ENCODE measurements at places on chromosomes 2 and 18.

- DNase-seq: no peak
Observed at GRCh38 chr2:166239548-166239947, 111.7 kb upstream of the SCN1A start.

- no peak for DNase-seq
Observed at GRCh38 chr2:153470867-153471266, 7.7 kb downstream of the RPRM start.

GRCh38 chr2:29394311-29394980 is 279.2 kb downstream of the CLIP4 start:
- no peak for DNase-seq

GRCh38 chr2:154709215-154709614 is 10.7 kb downstream of the KCNJ3 start:
- DNase-seq: no peak

DNA sequence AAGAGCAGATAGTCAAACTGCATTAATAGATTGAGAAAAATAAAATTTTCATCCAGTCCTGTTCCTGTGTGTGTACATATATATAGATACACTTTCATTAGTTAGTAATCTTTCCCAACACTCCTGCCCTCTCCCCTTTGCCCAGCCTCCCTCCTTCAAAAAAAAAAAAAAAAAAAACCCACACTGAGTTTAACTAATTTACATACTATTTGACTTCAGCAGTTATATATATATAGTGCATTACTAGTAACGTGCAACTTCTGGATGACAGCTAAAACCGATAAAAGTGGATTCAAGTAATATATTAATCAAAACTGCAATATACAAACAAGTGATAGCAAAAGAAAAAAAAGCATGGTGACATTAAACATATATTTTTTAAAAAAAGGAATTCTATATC is 1.4 kb downstream of the FIGN start:
- no peak for DNase-seq

DNA sequence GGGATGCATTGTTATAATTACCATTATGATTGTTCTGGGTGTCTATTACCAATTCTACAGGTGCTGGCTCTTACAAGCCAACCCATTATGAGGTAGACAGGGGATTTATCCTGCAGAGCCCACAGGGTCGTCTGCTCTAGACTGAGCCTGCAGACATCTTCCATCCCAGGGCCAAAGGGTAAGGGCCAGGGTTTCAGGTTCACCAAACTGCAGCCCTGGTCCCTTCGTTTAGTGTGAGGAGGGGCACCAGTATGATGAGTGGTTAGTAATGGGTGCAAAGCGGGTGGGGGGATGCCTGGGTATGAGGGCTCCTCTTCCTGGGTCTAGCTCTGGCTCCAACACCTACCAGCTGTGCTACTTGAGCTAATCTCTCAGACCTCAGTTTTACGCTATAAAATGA is 1.2 kb upstream of the ARID5A start:
- no peak for DNase-seq

DNA sequence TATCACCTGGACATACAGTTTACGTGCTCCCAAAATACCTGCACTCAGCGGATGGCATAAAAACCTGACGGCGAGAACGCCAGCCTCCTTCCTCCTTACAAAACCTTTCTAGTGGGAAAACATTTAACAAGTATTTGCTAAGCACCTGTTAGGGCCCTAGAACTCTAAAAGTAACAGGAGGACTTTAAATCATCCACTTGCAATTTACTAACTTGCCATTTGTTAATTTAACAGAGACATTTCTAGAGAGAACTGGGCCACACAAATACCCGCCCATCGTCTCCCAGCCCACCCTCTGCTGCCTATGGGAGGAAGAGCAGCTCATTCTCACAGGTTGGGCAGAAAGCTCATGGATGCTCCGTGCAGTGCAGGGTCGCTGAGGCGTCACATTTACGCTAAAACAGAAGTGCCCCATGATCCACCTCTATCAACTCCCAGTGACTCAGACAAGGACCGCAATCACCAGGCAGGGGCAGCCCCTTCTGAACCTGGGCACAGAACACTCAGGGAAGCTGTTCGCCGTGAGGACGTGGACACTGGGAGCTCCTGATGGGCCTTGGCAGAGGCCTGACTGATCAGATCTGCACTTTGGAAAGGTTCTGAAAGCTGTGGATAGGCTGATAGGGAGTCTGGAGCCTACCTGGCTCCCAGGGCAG is 106.9 kb downstream of the HDAC4 start:
- no peak for DNase-seq

- DNase-seq: no peak
Observed at GRCh38 chr2:206098471-206098870, 12.5 kb upstream of the INO80D start.

- DNase-seq: no peak
Observed at GRCh38 chr2:40240070-40240469, 211.8 kb downstream of the SLC8A1 start.

DNA sequence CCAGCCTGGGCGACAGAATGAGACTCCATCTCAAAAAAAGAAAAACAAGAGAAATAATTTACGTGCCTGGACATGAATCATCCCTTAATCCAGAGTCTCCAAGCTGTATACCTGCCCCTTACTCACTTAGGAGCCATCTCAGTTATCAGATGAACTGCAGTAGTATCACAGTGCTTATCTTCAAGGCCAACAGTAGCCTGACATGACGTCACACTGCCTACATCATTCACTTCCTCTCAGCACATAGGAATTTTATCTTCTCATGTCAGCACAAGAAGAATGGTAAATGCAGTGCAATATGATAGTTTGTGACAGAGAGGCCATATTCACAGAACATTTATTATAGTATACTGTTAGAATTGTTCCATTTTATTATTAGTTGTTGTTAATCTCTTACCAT is 216.6 kb downstream of the SS18 start:
- DNase-seq: no peak

GRCh38 chr2:102063941-102064678 is 72.3 kb downstream of the IL1R2 start:
- peak; percentile 10 for DNase-seq

GRCh38 chr2:216559625-216560156 is 61.0 kb downstream of the RPL37A start:
- DNase-seq: no peak

DNA sequence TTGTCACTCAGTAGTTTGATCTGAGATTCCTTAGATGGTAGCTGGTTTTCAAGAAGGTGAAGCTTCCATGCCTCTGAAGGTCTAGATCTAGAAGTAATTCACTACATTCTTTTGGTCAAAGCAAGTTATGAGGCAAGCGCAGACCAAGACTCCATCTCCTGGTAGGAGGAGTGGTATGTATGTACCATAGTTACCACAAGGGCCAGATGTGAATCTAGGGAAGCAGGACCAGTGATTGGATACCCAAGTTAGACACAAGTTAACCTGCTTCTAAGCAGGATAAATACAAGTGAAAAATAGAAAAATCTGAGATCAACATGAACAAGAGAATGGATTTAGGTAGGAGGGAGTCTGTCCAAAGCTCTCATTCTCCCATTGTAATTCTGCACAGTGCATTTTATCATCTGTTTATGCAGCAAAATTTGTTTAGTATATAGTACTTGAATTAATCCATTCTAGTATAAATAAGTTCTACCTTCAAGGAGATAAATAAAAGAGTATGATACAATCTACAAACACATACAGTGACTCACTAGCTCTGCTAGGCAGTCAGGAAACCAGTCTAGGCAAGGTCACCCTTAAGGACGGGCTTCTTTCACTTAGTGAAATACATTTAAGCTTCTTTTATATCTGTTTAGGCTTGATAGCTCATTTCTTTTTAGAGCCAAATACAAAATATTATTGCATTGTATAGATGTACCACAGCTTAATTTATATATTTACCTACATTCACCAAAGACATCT is 14.2 kb upstream of the DOCK10 start:
- DNase-seq: no peak

DNA sequence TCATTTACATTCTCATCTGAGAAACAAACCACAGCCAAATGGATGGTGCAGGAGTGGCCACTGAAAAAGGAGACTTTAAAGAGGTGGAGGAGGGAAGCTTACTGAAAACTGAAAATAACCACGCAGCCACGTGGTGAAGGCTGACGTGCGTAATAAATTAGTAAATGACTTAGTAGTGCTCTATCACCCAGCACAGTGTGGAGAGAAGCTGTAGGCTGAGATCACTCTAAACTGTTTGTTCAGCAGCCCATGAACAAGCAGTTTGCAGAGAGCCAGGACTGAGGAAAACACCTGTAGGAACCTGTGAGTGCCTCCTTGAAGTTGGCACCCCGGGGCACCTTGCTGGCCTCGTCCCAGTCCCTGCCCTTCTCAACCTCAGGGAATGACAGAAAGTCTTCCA is 193.0 kb downstream of the TXNL1 start:
- DNase-seq: no peak

- no peak for DNase-seq
Observed at GRCh38 chr2:181408861-181409260, 48.3 kb upstream of the ITGA4 start.

DNA sequence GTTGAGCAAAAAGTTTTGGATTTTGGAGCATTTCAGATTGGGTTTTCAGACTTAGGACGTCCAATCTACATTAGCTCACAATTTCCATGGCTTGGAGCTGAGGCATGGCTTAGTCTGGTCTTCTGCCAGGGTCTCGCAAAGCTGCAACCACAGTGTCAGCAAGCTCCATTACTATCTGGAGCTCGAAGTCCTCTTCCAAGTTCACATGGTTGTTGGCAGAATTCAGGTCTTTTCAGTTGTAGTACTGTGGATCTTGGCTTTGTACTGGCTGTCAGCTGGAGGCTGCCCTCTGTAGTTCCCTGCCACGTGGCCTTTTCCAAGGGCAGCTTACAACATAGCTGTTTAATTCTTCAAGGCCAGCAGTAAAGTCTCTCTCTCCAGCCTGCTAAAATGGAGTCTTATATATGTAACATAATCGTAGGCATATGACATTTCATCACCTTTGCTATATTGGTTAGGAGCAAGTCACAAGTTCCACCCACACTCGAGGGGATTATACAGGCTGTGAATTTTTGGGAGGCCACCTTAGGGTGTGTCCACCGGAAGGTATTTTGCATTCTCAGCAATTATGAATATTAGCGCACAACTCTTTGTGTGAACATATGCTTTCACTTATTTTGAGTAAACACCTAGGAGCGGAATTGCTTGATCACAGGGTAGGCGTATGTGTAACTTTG is 41.5 kb upstream of the EPC2 start:
- no peak for DNase-seq

- no peak for DNase-seq
Observed at GRCh38 chr2:47950340-47951301, 44.3 kb upstream of the FBXO11 start.

DNA sequence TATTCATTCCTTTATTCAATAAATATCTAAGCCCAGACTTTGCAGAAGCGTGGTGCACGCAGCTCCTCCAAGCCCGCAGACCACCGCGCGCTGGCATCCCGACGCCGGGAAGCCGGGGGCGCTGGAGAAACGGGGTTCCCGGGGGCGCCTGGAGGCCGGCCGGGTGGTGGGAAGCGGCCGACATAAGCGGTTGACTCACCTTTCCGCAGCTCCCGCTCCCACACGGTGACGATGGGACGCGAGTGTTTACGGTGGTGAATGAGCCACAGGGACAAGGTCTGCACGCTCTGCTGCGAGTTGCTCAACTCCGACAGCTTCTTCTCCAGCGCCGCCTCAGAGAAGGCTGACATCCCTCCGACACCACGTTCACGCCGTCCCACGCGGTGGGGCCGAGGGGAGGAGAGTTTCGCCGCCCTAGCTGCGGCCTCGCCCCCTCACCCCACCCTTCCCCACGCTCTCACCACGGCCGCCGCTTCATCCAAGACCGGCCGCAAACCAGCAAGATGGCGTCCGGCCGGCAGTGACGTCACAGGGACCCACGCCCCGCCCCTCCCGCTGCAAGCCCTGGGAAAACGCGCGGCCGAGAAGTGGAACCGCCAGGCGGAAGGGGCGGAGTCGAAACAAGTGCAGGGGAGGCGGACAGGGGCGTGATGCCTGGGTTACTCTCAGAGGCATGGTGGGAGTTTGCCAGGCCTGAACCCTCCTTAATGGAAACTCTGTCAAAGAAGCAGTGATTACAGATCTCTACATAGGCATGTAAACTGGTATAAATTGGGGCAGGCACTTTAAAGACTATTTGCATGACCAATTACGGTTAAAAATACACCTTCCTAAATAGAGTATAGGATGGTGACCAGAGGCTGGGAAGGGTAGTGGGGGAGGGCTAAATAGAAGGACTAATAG is at the start of gene RPRD1A:
TSS of gene RPRD1A (minus strand) at position 505 of the 903 bp plus-strand sequence. CDS start at position 350, 155 bp downstream.
- DNase-seq: peak; percentile 97

DNA sequence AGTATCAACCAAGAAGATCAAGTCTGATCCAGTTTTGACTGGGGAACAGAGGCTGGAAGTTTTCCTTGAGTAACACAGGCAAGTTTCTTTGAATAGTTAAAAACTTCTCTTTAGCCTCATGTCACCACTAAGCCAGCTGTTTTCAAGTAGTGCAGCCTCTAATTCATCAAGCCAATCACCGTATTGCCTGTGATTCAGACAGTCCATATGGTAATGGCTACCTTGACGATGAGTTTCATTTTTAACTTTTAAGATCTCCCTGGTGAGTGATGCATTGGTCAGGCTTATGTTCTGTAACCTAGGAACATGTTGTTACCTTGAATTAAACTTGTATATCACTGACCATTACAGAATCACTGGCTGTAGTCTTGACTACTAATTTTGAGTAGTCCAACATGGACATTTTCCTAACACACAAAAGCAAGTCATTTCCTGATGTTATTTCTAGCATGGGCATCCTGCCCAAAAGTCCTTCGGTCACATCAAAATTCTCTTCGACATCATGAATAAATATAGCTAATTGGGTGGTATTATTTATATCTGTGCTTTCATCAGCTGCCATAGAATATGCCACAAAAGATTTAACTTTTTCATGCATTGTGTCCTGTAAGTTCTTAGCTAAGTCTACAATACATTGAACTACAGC is 238.8 kb upstream of the GCFC2 start:
- DNase-seq: no peak

GRCh38 chr2:177489719-177490301 is 97.2 kb downstream of the AGPS start:
- DNase-seq: no peak

DNA sequence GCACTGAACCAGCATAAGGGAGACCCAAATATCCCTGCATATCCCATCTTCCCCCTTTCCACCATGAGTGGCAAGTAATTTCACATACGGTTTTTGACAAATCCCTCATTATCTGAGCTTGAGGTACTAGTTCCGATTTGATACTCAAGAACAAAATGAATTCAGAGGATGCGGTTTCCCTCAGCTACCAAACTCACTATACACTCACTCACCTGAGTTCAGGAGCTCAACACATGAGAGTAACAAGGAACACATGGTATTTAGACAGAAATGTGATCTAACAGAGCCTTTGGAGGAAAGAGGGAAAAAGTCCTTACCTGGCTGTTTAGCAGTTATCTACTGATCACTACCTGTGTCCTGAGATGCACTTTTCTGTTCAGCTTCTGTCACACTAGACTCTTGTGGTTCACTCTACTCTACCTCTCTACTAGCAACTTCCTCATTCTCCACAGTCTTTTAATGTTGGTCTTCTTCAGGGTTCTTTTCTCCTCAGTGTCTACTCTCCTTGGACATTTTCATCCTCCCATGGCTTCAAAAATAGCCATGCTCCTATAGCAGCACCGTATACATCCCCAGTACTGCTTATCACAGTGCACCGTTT is 25.1 kb downstream of the ASXL2 start:
- DNase-seq: no peak

Measured in DND-41 (cell line).